ENCODE measurements at places on chromosomes 5 and 9. TPM values are rescaled to one million over a fixed set of nuclear protein-coding genes. Genes with fewer than 3 reads are reported as not detected.

SLC44A1 gene
- 37.3 TPM for total RNA-seq

CDX1 gene
- not detected for total RNA-seq

ACTBL2 gene
- total RNA-seq, result not detected

- H3K4me3 ChIP-seq, result no peak overlapping the region
- H3K36me3 ChIP-seq, result peaks cover 8% of the 10 kb centered on the region
- H3K27me3 ChIP-seq, result no peaks in the 10 kb centered on the region
- DNase-seq, result no peak
- no peaks in the 10 kb centered on the region for H3K4me1 ChIP-seq
- peak overlapping the region; percentile 22 for H3K27ac ChIP-seq
Measured at GRCh38 chr5:154829589-154830218, 20.7 kb downstream of the FAXDC2 start.

- DNase-seq, result no peak
- H3K27me3 ChIP-seq, result no peaks in the 10 kb centered on the region
- no peaks in the 10 kb centered on the region for H3K36me3 ChIP-seq
- no peak overlapping the region for H3K4me3 ChIP-seq
- H3K4me1 ChIP-seq, result no peaks in the 10 kb centered on the region
Measured at GRCh38 chr5:176608937-176609723, 826 bp downstream of the GPRIN1 start.

DNA sequence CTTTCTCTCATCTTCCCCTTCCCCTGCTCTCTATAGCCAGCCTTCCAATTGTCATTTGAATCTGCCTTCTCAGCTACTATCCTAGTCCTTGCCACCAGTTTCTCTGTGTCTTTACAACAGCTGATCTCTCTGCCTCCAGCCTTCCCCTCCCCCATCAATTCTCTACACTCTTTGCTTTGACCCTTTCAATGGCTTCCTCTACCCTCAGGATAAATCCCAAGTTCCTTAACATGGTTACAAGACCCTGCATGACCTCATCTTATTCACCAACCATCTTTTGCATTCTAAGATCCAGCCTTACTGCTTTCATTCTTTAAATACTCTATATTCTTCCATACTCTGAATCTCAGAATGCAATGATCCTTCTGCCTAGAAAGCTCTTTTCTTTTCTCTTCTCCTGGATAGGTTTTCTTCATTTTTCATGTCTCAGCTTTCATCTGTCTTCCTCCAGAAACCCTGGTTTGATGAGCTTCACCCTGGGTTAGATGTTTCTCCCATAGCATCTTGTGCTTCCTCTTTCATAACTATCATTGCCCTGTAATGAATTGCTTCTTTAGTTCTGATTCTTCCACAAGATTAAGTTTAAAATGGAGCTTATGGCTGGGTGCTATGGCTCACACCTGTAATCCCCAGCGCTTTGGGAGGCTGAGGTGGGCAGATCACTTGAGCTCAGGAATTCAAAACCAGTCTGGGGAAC, 58.6 kb upstream of the ZSWIM6 start:
- no peak for DNase-seq
- no peaks in the 10 kb centered on the region for H3K4me1 ChIP-seq
- no peak overlapping the region for H3K4me3 ChIP-seq
- H3K27ac ChIP-seq, result no peak overlapping the region

GRCh38 chr5:145473042-145473642, 362.0 kb downstream of the PRELID2 start:
- H3K4me1 ChIP-seq, result no peaks in the 10 kb centered on the region
- no peak for DNase-seq
- H3K27me3 ChIP-seq, result no peaks in the 10 kb centered on the region
- H3K36me3 ChIP-seq, result no peaks in the 10 kb centered on the region
- H3K27ac ChIP-seq, result no peak overlapping the region

DNA sequence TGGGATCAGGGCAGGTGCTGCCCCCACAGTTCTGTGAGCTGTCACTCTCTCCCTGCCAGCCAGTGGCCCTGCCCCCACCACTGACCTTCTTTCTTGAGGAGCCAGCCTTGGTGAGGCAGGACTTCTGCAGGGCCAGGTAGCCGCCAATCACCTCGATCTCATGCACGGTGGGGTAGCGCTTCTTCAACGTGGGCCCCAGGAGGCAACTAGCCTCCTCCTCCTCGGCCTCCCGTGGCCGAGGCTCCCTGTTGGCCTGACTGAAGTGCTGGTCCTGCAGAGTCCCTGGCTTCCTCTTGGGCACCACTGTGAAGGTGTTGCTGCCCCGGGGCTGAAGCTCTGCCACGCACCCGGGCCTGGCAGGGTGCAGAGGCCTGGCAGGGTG, 1.6 kb downstream of the TPRN start:
- H3K27ac ChIP-seq, result no peak overlapping the region
- H3K4me3 ChIP-seq, result no peak overlapping the region
- no peak for DNase-seq
- no peaks in the 10 kb centered on the region for H3K27me3 ChIP-seq
- peaks cover 1% of the 10 kb centered on the region for H3K4me1 ChIP-seq

GRCh38 chr9:105921057-105921726, 226.9 kb downstream of the TMEM38B start:
- no peaks in the 10 kb centered on the region for H3K27me3 ChIP-seq
- H3K4me1 ChIP-seq, result no peaks in the 10 kb centered on the region
- H3K4me3 ChIP-seq, result no peak overlapping the region
- no peak for DNase-seq
- no peak overlapping the region for H3K27ac ChIP-seq
- H3K36me3 ChIP-seq, result no peaks in the 10 kb centered on the region
